Stimulated activated CD4-positive, alpha-beta T cell treated with anti-CD3 and anti-CD28 coated beads, TNF-alpha, amount 100 ng/mL, for 24 hours (primary cell): ENCODE measurements at places on chromosomes 11 and 22.

DNA sequence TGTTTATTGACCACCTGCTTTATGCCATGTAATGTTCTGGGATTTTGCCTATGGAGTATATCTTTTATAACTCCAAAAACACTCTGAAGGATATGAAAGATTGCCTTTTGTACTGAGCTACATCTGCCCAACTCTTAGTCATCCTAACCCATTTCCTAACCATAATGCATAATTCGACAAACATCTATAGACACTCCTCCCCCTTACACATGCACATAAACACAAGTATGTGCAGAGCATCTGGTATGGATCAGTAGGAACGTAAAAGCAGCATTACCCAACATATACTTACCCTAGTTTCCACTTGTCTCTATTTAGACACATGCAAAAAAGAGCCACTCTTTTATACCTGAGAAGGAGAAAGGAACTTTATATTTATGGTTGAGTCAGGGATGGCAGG is 272.8 kb downstream of the FAM76B start:
- DNase-seq, result no peak

DNA sequence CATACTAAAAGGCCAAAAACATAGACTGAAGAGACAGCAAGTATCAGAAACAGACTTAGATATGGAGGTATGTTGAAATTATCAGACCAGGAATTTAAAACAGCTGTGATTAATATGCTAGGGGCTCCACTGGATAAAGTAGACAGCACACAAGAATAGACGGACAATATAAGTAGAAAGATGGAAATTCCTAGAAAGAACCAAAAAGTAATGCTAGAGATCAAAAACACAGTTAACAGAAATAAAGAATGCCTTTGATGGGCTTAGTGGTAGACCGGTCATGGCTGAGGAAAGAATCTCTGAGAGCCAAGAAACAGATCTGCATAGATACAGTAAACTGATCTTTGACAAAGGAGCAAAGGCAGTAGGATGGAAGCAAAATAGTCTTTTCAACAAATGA is 250.2 kb downstream of the SWAP70 start:
- no peak for DNase-seq

GRCh38 chr11:107018219-107018901 is at the start of gene GUCY1A2:
TSS of gene GUCY1A2 (minus strand) at chr11:107018476. CDS start at chr11:107018055, 421 bp downstream.
- DNase-seq, result no peak

GRCh38 chr11:2140411-2141400 is 1.5 kb upstream of the IGF2 start:
- DNase-seq, result no peak

DNA sequence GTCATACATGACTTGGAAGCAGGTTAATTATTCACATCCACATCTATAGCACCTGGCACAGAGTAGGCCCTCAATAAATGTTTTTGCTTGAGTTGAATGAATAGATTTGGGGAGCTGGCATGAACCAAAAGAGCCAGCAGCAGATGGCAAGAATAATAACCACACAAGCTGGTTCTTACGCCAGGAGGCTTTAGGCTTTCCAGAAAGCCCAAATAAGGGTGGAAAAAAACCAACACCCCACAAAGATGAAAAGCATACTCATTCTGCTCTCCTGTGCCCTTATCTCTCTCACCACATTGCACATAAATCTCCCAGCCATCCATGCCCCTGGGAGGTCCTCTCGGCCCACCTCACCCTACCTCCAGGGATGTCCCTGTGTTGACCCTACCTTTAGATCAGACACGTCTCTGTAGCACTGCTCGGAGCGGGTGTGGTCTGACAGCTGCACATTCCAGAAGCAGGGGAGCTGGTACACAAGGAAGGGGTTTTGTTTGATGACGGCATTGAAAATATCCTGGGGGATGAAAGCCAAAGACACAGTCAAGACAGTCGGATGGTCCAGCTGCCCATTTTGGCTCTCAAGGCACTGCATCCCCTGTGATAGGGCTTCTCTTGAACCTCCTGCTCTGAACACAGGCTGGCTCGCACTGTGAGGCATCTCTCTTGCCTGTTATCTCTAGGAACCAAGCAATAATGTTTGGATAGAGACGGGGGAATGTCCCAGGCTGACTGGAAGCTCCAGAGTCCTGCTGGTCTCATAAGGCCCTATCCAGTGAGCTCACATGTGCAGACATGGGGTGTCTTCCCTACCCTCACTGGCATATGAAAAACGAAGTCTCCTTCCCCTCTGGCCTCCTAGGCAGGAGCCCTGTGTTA is 323.6 kb upstream of the SYN3 start:
- no peak for DNase-seq

DNA sequence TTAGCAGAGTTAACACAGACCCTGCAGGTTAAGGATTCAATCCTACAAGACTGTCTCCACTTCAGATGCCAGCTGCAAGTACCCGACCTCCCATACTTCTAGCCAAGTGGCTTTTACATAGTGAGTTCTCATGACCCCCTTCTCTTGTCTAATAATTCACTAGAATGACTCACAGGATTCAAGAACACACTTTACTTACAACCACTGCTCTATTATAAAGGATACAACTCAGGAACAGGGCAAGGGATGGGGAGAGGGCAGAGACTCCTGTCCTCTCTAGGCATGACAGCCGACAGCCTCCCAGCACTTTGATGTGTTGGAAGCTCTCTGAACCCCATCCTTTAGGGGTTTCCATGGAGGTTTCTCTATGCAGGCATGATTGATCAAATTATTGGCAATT is 60.0 kb downstream of the MYO18B start:
- DNase-seq, result no peak

DNA sequence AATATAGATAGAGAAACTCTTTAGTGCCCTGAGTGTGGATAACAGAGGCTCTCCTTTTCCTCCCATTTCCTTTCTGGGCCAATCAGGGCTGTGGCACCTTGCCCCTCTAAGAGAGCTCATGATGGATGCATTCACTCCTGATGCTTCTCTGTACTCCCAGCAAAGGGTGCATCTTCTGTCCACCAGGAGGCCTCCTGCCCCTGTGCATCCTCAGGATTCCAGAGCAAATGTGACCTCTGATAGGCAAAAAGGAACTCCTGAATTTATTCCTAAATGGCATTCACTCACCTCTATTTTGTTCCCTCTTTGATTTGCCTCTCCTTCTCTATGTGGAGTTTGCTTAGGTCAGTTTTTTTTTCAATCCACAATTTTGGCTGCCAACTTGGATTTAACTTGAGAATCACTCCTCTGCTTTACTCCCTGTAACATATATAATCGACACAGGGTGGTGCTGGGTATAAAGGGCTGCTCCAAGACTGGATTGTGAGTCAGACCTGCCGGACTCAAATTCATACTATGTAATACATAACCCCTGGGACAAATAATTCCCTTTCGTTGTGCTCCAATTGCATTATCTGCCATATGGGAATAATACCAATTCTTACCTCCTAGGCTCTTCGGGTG is 1.1 kb upstream of the MRGPRX4 start:
- no peak for DNase-seq

GRCh38 chr22:26709617-26710390 is 52.4 kb downstream of the MIAT start:
- DNase-seq, result no peak

GRCh38 chr11:97231231-97231630 is 841.4 kb downstream of the JRKL start:
- DNase-seq, result no peak

DNA sequence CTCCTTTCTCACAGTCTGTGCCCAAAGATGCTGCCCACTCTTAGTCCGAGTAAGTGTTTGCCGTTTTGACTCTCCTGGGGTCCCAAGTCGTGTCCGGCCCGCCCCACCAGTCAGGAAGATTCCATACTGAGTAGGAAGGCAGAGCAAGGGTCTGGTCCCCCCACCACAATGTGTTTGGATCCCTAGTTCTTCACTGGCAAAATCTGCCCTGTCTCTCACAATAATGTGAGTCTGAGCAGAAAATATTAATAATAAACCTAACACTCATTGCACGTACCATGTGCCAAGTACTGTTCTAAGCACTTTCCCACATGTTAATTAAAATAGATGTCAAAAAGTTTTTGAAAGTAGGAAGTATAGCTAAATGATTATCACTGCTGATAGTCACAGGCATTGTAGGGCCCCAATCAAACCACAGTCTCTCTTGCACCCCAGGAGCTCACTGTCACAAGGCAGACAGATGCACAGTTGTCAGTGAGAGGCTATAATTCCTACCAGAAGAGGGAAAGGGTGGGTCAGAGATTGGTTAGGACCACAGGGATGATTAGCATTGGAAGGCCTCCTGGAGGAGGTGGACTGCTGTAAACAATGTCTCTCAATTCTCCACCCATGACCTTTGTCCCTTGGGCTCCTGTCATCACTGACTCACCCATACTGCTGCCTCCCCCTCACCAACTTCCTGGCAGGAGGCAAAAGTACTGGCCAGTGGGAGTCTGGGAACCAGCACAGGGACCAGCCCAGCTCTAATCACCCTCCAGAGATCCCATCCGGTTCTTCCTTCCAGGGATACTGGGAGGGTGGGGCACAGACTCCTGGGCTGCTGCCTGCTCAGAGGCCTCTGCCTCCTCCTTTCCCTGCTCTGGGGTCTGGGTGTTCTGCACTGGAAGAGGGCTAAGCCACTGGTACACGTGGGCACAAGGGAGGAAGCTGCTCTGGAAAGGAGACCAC is 1.0 kb upstream of the POLD4 start:
- DNase-seq, result no peak

GRCh38 chr11:23789938-23790371 is 706.9 kb upstream of the LUZP2 start:
- DNase-seq, result no peak

DNA sequence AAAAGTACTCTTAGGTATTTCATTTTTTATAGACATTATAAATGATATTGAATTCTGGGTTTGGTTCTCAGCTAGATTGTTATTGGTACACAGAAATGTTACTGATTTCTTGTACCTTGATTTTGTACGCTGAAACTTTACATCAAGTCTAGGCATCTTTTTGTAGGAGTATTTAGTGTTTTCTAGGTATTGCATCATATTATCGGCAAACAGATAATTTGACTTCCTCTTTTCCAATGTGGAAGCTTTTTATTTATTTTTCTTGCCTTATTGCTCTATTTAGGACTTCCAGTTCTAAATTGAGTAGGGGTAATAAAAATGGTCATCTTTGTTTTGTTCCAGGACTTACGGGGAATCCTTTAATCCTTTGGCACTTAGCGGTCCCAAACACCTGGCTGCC is 676.6 kb upstream of the CCDC179 start:
- DNase-seq, result no peak

GRCh38 chr22:28810821-28811491 is 10.6 kb upstream of the XBP1 start:
- no peak for DNase-seq

DNA sequence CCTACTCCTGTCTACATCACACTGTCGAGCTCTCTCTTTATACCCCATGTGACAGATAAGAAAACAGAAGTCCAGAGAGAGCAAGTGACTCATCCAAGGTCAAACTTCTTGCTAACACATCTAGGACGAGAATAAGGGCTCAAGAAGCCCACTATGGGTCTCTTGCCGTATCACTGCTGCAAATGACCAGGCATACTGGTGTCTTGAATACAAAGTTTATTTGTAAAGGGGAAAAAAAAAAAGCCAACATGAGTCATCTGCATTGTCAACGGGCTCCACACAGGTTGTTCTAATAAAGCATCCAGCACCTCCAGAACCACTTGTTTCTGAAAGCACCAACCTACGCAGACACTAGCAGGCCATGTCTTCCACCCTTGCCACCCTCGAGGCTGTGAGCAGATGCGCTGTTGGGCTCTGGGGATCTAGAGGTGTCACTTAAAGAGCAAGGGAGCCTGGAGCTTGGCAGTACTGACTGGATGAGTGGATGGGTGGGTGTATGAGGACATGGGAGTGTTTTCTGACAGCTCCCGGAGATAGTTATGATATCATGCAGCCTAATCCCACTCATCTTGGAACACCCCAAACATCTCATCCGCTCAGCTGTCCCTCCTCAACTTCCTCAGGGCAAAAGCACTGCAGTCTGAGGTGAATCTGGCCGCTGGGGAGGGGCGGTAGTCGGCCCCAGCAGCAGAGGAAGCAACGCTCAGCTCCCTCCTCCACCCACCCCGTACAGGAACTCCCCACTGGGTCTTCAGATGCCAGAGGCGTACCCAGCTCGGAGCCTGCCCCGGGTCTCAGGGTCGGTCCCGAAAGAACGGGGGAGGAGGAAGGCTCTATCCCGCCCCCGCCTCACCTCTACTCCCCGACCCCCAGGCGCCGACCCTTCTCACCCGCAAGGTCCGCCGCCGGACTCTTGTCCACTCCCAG is 1.0 kb downstream of the SMCO4 start:
- DNase-seq, result peak; percentile 28
